NCI-H1417 (cell line): ENCODE measurements at places on chromosomes 6 and 20.

- peak; percentile 19 for DNase-seq
Measured at GRCh38 chr6:116881236-116881635, 4.2 kb downstream of the RFX6 start.

- DNase-seq: no peak
Measured at GRCh38 chr6:33241968-33242367, 29.7 kb downstream of the VPS52 start.

GRCh38 chr6:2492686-2493523, 247.5 kb upstream of the GMDS start:
- no peak for DNase-seq

DNA sequence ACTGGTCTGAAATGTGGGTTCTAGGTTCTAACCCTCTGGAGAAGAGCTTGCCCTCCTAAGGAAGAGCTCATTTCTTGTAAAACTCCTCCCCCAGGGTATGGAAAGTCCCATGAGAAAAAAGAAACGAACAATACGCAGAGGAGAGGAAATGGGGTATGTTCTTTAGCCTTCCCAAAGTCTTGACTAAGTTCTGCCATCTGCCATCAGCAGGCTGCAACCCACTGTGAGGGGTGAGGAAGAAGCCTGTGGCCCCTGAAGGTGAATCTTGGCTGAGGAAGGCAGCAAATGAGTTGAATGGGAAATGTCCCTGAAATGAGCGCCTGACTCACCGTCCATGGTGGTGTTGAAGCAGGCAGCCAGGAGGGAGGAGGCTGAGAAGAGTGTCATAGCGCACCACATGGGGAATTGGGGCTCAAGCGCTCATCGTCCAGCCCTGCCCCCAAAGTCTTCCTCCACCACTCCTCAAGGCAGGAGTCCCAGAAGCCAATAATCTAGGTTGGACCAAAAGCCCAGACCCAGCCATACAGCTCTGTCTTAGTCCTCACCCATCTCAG, 10.4 kb upstream of the MATN4 start:
- DNase-seq: no peak

DNA sequence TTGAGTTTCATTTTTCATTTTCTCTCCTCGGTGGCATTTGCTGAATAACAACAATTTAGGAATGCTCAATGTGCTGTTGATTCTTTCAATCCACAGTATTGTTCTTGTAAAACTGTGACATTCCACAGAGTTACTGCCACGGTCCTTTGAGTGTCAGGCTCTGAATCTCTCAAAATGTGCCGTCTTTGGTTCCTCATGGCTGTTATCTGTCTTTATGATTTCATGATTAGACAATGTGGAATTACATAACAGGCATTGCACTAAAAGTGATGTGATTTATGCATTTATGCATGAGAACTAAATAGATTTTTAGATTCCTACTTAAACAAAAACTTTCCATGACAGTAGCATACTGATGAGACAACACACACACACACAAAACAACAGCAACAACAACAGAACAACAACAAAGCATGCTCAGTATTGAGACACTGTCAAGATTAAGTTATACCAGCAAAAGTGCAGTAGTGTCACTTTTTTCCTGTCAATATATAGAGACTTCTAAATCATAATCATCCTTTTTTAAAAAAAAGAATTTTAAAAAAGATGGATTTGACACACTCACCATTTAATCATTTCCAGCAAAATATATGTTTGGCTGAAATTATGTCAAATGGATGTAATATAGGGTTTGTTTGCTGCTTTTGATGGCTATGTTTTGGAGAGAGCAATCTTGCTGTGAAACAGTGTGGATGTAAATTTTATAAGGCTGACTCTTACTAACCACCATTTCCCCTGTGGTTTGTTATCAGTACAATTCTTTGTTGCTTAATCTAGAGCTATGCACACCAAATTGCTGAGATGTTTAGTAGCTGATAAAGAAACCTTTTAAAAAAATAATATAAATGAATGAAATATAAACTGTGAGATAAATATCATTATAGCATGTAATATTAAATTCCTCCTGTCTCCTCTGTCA, 88.1 kb downstream of the SNAP25 start:
- DNase-seq: no peak

DNA sequence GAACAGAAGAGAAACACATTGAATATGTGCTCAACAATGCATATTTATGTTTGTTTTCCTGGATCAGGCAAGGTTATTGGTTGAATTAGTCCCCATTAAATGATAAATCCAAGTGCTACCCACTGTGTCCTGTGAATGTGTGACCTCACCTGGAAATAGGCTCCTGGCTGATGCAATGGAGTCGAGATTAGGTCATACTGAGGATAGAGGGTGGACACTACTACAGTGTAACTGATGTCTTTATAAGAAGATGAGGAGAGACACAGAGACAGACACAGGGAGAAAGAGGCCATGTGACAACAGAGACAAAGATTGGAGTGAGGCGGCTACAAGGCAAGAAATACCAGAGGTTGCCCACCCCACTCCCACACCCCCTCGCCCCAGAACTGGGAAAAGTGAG, 559.3 kb downstream of the C6orf118 start:
- DNase-seq: no peak

DNA sequence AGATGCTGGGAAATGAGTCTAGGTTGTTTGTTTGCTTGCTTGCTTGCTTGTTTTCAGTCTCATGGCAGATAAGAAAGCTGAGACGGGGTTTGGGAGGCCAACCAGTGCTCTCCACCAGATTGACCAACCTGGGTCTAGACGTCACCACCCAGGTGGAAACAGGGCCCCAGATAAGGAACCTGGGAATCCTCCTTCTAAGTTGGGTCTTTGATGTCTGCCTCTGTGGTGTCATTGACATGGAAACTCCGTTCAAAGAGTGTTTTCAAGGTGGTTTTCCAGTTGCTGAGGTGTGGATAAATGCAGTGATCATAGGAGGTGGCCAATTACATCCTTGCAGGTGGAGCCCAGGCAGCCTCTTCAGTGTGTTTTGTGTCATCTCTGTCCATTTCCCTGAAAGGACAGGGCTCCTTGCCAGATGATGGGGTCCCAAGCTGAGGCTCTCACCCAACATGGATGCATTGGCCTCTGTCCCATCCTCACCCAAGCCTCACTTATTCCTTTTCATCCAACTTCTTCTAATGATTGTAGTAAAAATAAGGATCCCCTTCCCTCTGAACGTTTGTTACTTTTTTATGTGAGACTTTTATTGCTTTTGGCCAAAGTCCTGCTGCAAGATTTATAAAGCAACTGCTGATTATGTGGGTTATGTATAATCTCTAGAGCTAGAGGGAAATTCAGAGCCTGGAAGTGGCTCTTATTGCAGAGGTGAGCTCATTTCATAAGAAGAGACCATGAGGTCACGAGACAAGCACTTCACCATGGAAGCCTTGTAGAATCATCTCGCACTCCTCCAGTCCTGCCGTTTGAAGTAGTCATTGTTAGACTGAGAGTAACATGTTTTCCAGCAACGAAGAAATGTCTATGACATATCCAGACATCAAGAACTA, 32.0 kb upstream of the SYNDIG1 start:
- no peak for DNase-seq

DNA sequence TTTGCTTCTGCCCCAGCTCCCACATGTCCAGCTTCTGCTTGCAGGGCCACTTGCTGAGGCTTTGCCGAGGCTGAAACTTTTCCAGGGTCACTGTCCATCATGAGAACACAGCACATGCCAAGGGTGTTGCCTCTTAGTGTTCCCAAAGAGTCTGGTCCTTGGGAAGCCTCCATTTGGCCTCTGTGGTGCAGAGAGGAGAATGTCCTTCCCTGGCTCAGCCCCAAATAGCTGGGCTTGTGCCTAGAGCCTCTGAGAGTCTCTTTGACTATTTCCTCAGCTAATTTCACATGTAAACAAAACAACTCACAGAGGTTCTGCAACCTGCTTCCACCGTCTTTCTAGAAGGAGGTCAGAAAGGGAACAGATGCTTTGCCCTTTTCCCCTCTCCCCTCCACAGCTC, 40.4 kb upstream of the RAB23 start:
- DNase-seq: no peak

DNA sequence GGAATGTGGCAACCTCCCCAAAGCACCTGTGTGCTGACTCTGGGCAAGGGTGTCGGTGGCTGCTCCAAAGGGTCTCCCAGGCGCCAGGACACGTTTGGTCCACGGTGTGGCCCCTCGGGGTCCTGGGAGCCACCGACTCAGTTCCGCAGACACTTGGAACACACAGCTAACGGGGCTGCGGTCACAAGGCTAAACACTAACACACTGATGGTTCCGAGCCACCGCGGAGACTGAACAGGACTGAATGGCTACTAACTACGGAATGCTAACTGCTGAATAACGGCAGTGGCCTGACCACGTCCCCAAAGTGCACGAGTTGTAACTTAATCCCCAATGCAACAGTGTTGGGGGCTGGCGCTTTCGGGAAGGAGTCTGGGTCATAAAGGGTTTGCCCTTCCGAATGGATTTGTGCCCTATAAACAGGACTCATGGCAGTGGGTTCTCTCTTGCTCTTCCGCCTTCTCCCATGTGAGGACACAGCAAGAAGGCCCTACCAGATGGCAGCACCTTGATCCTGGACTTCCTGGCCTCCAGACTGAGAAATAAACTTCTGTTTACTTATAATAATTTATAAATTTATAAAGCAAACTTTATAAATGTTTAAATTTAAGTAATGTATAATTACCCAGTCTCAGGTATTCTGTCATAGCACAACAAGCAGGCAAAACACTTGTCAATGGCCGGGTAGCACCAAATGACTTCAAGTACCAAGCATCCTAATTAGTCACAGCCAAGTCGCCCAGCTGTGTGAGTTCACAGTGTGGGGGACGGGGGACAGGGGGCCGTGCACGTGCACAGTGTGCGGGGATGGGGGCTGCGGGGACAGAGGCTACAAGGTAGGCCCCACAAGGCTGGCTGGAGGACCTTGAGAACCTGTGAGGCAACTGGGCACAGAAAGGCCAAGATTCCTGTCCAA, 2.3 kb upstream of the EEF1A2 start:
- peak; percentile 84 for DNase-seq

GRCh38 chr6:167569041-167569805, 244.3 kb downstream of the TTLL2 start:
- DNase-seq: no peak

GRCh38 chr6:130775411-130776012, 51.7 kb upstream of the SMLR1 start:
- no peak for DNase-seq

GRCh38 chr20:1625083-1625690, 5.4 kb upstream of the SIRPB1 start:
- DNase-seq: no peak

DNA sequence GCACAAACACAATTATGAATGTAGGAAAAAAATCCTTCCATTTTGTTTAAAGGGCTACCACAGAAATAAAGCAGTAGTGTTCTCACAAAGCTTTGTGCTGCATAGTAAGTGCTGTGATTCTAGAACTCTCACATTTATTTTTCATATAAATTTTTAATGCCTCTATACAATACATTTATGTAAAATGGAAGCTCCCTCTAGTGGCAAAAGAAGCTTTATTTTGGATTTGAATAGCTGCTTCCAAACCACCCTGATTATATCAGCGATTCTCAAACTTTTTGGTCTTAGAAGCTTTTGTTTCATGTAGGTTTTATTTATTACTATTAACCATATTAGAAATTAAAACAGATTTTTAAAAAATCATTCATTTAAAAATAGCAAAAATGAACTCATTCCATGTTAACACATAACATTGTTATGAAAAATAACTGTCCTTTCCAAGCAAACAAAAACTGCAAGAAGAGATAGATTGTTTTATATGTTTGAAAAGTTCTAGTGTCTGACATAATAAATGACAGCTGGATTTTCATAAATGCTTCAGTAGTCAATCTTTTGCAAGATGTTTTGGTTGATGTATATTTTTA, 38.4 kb downstream of the HS3ST5 start:
- DNase-seq: peak; percentile 29

DNA sequence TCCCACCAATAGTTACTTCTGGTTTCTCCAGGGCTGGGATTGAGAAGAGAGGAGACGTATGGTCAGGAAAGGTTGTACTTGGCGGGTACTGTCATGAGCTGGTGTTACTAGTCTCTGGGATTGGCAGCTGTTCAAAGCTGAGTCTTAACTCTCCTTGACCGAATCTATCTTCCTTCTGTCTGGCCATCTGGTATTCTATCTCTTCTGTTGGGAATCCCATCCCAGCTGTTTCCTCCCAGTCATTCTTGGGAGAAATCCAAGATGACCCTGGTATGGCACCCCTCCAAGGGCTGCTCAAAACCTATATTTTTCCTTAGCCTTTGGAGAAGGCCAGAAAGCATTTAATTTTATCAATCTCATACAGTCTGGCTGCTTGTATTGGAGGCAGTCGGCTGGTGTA, 287.0 kb upstream of the CHD6 start:
- no peak for DNase-seq

DNA sequence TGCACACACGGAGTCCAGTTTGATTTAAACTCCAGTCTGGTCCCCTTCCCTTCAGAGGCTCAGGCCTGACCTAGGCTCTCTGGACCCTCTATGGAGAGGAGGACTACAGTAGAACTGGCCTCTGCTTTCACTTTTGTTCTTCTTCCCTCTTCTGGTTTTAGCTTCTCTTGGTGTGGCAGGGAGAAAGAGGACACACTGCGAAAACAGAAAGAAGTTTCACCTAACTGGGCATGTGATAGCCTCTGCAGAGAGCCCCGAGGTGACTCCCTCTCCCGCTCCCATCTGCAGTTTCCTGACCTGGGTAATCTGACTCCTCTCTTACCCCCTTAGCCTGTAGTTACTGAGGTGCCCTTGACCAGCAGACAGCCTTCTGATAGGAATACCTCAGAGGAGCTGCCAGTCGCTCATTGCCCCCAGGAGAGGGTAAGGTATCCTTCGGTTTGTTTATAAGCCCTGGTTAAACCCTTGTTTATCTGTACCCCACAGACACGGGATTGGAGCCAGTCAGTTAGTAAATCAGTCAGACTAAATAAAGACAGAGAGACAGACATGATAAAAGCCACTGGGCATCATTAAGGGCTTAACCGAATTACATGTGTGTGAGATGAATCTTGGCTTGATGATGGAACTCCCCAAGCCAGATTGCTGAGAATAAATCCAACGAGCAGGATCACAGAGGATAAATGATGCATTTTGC, 12.0 kb upstream of the DTNBP1 start:
- DNase-seq: no peak

- no peak for DNase-seq
Measured at GRCh38 chr6:170087941-170088581, 202.8 kb downstream of the DLL1 start.

DNA sequence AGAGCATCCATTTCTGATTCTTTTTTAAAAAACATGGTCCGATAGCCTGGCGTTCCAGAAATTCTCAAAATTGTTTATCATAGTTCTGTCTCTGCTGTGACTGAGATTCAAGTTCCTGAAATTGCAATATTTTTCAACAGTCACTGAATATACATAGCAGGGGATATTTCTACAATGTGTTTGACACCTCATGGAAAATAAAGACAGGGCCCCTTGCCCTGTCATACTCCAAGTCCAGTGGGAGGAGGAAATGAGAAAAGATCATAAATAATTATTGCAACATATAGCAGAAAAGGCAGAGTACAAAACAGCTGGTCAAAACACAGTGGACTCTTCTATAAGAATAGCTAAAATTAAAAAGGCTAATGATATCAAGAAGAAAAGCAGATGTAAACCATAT, 234.8 kb upstream of the SPTLC3 start:
- no peak for DNase-seq

- DNase-seq: peak; percentile 76
Measured at GRCh38 chr20:44089987-44090674, 96.9 kb downstream of the JPH2 start.
